ENCODE measurements at places on chromosomes 11 and 22.

DNA sequence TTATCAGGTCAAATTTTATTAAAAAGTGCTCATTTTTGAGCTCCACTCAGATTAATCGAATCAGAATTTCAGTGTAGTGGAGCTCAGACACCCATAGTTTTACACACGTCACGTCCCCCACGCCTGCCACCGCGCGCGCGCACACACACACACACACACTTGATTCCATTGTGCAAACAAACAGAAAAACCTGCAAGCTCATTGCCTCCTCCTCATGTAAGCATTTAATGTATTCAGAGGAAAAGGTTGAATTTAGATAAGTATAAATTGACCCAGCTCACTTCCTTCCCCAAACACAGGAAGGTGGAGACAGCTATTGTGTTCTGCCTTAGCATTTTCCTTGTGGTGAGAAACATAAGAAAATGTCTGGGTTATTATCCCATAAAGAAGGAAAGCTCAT is 336.7 kb downstream of the LUZP2 start:
- DNase-seq = no peak

GRCh38 chr22:17272511-17272991 is 53.3 kb upstream of the ADA2 start:
- DNase-seq = no peak

- DNase-seq = no peak
Observed at GRCh38 chr11:104866815-104867214, 31.4 kb downstream of the CASP12 start.

DNA sequence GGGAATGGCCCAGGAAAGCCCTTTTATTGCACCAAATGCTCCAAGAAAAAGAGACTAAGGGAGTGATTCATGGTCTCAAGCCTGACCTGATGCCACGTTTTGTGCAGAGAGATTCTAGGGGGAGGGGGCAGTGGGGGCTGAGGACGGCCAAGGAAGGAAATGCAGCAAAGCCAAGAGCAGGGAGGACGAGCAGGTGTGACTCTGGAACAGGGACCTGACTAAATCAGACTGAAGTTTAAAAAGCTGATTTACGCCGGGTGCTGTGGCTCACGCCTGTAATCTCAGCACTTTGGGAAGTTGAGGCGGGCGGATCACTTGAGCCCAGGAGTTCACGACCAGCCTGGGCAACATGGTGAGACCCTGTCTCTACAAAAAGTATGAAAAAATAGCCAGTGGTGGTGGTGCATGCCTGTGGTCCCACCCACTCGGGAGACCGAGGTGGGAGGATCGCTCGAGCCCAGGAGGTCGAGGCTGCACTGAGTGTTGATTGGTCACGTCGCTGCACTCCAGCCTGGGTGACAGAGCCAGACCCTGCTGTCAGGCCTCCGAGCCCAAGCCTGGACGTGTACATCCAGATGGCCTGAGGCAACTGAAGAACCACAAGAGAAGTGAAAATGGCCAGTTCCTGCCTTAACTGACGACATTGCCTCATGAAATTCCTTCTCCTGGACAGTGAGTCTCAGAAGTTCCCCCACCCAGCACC is 10.8 kb upstream of the IFITM3 start:
- no peak for DNase-seq

DNA sequence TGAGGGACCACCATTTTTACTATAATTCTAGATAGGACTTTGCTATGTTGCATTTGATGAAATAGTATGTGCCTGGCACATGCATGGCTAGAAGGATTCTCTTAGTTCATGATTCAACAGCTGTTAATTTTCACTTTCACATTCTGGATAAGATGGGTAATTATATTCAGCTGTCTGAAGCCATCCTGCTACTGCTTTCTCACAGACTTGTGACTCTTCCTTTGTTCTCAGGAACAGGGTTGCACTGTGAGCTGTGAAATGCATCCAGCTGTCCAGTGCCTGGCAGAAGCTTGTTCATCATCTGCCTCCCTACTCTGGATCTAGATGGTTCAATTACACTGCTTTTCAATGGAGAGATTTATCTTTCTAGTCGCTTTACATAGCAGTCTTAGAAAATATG is 610.1 kb upstream of the ANO5 start:
- no peak for DNase-seq

- DNase-seq = peak; percentile 41
Observed at GRCh38 chr11:87722756-87723565, 452.3 kb downstream of the RAB38 start.

DNA sequence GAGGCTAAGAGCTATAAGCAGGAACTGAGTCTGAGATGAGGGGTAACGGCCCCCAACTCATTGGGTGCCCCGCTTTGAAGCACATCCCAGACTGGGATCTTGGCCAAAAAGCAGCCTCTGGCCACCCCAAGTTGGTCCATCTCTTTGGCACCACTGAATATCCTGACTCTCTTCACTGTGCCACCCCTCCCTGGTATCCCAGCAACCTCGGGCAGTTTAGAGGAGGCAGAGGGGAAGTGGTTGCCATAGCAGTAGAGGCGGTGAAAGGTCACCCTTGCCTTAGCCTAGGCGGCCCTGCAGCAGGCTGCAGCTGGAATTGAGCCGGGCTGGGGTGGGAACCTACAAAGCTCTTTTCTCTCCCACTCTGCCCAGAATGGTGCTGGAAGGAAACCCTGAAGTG is 1.1 kb downstream of the PELI3 start:
- DNase-seq = peak; percentile 31

DNA sequence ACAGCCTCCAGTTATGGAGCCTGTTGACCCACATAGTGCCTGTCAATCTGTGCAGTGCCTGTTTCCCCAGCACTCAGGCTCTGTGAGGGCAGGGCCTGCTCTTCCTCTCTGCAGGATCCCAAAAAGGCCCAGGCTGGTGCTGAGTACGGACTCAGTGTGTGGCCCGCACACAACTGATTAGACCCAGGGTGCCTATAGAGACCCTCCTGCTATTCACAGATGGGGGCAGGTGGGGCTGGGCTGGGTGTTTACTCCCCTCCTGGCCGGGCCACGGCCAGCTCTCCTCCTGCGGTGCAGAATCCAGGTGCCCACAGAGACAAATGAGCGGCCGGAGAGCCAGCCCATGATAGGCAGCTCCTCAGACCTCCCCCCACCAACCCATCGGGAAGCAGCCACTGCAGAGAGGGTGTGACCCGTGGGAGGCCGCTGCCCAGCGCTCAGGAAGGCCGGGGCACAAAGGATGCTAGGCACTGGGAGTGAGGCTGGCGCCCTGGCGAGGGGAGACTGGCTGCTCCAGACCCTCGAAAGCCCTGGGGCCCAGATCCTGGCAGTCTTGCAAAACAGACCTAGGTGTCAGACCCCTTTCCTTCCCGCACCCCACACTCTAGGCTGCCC is 239.0 kb downstream of the CTTN start:
- DNase-seq = no peak

DNA sequence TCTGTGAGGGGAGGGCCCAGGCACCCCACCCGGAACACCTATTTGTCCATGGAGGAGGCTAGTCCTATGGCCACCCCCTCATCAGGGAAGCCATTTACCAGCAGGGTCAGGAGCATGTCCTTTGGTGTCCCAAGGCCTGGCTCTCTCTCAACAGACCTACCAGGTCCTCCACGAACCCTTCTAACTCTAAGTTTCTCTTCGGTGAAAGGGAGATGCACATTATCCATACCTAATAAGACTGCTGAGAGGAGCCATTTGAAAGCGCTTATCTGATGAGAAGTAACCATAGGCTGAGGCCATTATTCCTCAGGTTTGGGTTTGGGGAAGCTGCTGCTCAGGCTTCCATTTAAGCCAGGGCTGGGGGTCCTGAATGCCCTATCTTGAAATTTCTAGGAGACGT is 9.2 kb upstream of the TOP3B start:
- DNase-seq = no peak

DNA sequence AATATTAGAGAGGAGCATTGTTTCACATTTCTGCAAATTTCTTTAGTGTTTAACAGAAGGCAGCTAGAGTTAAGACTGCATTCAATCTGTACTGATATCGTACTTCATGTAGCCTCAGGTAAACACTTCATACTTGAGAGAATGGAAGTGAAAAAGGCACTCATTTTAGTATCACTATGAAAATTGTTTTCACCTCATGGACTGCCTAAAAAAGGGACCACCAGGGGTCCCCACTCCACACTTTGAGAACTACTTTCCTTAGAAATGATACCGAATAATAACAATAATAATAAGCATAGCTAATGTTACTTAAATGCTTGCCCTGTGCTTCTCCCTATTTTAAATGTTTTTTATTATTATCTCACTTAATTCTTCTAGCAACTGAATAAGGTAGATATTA is 95.1 kb downstream of the BLID start:
- no peak for DNase-seq

GRCh38 chr11:134835561-134835960 is 423.5 kb upstream of the B3GAT1 start:
- no peak for DNase-seq

DNA sequence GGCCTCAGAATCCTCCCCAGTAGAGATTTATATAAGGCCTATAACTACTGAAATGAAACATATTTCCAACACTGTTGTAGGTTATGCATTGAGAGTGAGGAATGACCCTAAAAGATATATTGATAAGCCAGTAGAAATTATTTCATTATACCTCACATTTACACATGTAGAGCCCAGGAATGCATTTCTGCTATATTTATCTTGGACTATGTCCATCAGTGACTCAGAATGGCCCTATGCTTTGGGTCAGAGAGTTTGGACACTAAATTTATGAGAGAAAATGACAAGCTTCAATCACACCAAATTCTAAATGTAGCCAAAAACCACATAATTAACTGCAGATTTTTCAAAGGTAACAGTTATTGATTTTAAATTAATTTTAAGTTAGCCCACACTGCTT is 761.9 kb downstream of the DLG2 start:
- DNase-seq = no peak

GRCh38 chr11:27276141-27276540 is 86.9 kb downstream of the CCDC34 start:
- DNase-seq = no peak

GRCh38 chr11:70423523-70424505 is 25.5 kb downstream of the CTTN start:
- DNase-seq = peak; percentile 61

DNA sequence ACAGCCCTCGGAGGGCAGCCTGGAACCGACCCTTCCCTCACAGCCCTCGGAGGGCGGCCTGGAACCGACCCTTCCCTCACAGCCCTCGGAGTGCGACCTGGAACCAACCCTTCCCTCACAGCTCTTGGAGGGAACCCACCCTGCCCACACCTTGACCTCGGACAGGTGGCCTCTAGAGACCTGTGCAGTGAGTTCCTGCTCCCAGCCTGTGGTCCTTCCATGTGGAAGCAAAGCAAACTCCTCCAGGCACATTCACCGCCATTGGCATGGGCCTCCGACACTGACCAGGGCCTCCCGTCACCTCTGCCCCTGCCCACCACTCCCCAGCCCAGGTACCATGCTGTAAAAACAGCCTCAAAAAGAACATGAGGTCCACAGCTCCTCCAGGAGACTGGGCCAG is 272.1 kb downstream of the BRD1 start:
- DNase-seq = no peak

- DNase-seq = no peak
Observed at GRCh38 chr11:105923252-105923651, 98.8 kb downstream of the MSANTD4 start.

DNA sequence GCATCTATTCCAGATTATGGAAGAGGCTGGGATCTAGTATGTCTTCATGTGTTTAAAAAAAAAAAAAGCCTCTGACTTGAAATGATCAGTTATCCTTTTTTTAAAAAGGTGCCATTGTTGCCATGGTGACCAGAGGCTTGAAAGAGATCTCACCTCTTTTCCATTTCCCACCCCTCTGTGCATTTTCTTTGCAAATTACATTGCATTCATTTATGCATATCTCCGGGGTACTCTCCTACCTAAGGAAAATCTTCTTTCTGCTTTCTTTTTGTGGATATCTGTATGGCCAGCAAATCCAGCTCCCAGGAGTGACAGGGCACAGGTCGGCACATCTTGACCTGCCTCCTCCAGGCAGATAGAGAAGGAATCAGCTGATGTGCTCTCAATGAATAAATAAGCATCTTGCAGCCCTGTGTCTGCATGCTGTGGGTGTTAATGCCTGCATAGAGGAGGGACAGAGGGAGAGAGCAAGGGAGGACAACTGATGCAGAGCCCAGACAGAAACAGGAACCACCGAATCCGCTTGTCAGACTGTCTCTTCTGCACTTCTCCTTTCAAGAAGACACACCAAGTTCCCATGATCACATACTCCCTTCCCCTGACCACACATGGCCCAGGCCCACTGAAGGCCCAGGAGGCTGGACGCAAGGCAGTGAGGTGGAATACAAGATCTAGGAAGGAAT is 50.9 kb downstream of the CWC15 start:
- DNase-seq = no peak

Measured in activated CD4-positive, alpha-beta T cell treated with anti-CD3 and anti-CD28 coated beads, Interleukin-2, Interleukin-6, amounts not matched to agents 100 ng/mL and 50 ng/mL, durations not matched to agents 16 hours and 8 hours (primary cell).